Astrocyte (in vitro differentiated cells and primary cell): ENCODE measurements at places on chromosomes 13 and 19.

GRCh38 chr19:51986309-51987291 lies at the start of gene ZNF350:
Gene ZNF350 (minus strand): TSS chr19:51986840. CDS start chr19:51974360, 12,480 bp downstream.
- DNase-seq = peak; percentile 97

- no peak for DNase-seq
These were observed at the start of gene LILRB4 for GRCh38 chr19:54662730-54663129. Gene LILRB4 (plus strand): TSS chr19:54662985. CDS start chr19:54663034, 49 bp downstream.

DNA sequence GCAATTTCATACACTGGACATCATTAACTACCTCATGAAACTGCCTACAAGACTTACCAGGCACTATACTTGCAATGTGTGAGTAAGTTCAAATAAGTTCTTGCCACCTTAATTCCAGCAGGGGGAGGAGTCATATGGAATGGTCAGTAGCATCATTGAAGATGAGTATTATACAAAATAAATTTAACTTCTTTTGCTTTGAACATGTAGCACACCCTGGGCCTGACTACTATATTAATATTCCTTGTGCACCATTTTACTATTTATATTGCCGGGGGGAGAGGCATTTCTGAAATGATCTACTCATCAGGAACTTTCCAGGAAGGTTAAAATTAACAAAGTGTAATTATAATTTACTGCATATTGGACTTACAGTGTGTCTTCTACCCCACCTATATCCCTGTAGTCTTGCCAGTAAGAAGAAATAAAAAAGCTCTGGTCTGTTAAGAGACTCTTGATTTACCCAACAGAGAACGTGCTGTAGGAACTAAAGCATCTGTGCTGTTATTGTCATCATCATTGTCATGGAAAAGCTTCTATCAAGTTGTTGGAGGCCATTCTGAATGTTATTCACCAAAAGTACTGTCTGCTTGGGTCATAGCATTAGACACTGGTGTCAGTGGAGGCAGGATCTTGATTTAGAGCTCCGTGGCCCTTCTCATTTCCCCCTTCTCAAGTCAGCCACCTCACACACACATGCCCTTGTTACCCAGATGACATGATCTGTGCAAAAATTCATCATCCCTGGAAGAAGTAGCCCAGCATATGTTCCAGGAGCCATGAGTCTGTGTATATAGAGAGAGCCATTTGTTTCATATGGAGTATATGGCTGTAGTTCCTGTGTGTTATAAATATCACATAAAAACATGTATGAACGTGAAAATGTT lies 147.1 kb downstream of the MTUS2 start:
- no peak for DNase-seq

- peak; percentile 69 for DNase-seq
These were observed 84.7 kb upstream of the DOCK9 start for GRCh38 chr13:99062593-99062992.

- DNase-seq = no peak
These were observed 13.5 kb downstream of the TUBGCP3 start for GRCh38 chr13:112574416-112574815.

DNA sequence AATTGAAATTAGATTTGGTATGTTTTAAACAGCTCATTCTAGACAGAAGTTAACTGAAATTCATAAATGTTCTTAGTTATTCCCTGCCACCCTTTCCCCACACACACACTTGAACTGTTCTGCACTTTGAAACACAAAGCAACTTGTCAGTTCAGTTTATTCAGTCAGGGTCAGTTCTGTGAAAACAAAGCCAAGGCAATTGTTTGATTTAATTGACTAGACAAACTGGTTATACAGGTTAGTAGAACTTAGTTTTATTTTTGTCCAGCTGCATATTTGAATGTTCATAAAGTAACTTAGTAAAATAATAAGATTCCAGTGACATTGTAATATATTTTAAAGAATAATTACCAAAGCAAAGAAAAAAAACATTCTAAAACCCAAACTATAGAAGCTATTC lies 98.3 kb upstream of the KLF5 start:
- no peak for DNase-seq

DNA sequence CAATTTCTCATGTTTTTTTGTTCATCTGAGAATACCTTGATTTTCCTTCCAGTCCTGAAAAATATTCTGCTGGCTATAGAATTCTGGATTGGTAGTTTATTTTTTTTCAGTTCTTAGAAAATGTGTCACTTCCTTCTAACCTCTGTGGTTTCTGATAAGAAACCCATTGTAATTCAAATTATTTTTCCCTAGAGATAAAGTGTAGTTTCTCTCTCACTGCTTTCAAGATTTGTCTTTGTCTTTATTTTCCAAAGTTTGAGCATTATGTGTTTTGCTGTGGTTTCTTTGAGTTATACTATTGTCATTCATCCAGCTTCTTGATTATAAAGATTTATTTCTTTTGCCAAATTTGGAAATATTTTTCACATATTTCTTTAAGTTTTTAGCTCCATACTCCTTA lies 324.0 kb upstream of the SPRY2 start:
- DNase-seq = no peak

DNA sequence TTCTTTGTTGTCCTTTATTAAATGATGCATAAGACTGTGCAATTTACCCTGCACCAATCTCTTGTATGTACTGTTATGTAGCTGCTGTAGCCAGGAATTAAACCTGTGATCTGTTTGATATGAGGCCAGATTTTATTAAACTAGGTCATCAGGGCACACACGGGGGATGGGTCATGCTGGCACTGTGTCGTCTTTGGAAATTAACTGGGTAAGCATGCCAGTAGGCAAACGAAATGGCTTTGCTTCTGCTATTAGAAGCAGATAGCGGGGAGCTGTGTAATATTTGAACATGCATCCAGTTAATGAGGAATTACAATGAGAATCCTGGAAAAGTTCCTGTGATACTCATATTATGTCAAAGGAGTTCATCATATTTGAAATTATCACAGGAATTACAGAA lies 23.5 kb downstream of the MTUS2 start:
- no peak for DNase-seq

- no peak for DNase-seq
These were observed 53.9 kb upstream of the GAS6 start for GRCh38 chr13:113917594-113918371.

GRCh38 chr19:47232422-47233211 lies 1.6 kb upstream of the BBC3 start:
- peak; percentile 72 for DNase-seq

DNA sequence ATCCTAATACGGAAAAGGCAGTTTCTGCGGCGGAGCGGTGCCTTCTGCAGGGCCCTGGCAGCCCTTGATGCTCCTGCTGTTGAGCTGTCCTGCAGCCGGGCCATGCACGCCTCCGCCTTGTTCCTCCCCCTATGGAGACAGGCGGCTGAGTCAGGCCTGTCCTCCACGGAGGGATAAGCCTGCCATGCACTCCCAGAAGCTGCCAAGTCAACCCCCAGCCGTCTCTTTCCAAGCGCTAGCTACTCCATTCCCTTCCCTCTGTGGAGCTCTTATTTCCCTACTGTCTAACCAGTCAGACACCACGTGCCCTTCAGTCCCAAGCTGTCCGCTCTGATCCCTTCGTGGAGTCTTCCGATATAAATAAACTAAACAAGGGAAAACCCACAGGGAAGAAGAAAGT lies 197.0 kb downstream of the COL4A1 start:
- peak; percentile 93 for DNase-seq

DNA sequence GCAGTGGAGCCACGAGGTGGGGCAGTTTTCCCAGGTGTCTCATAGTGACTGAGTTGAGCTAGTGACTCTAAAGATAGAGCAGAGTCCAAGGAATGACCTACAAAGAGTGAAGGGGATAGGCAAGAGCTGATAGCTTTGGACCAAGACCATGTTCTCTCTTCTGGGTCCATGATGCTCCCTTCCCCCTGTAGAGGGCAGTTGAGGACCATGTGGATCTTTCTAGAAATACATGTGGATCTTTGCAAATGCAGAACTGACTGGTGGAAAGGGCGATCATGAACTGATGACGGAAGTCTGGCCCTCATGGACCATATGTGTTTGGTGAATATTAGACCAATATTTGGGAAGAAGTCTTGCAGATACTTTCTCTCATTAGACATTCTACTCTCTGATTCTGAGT lies 6.9 kb downstream of the PSG1 start:
- no peak for DNase-seq

- peak; percentile 43 for DNase-seq
These were observed 154.2 kb upstream of the MAB21L1 start for GRCh38 chr13:35630551-35631275.

DNA sequence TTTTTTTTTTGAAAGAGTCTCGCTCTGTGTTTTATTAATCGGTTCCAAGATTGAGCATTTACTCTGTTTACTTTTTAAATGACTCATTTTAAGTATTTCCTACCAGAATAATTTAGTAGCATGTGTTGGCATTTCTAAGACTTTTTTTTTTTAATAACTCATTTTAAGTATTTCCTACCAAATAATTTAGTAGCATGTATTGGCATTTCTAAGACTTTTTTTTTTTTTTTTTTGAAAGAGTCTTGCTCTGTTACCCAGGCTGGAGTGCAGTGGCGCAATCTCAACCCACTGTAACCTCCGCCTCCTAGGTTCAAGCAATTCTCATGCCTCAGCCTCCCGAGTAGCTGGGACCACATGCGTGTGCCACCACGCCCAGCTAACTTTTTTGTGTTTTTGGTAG lies 13.1 kb downstream of the SETDB2 start:
- DNase-seq = peak; percentile 45

GRCh38 chr13:113203507-113204377 lies 4.7 kb downstream of the PCID2 start:
- no peak for DNase-seq

- no peak for DNase-seq
These were observed 215.5 kb upstream of the SERP2 start for GRCh38 chr13:44158098-44158521.
